ENCODE measurements at places on chromosomes 16 and 17.

- H3K4me3 ChIP-seq = no peak overlapping the region
- no peaks in the 10 kb centered on the region for H3K4me1 ChIP-seq
- H3K36me3 ChIP-seq = no peaks in the 10 kb centered on the region
- H3K27me3 ChIP-seq = peaks cover 2% of the 10 kb centered on the region
- H3K27ac ChIP-seq = no peak overlapping the region
These were observed 50.9 kb upstream of the ZNF629 start for GRCh38 chr16:30837904-30838303.

- H3K27me3 ChIP-seq = no peaks in the 10 kb centered on the region
- H3K4me3 ChIP-seq = no peak overlapping the region
- DNase-seq = no peak
- no peak overlapping the region for H3K27ac ChIP-seq
These were observed 11.5 kb downstream of the CACNA1H start for GRCh38 chr16:1164382-1164781.

- no peaks in the 10 kb centered on the region for H3K27me3 ChIP-seq
- H3K36me3 ChIP-seq = no peaks in the 10 kb centered on the region
- no peak for DNase-seq
These were observed 69.4 kb downstream of the ZDHHC7 start for GRCh38 chr16:84941921-84942320.

DNA sequence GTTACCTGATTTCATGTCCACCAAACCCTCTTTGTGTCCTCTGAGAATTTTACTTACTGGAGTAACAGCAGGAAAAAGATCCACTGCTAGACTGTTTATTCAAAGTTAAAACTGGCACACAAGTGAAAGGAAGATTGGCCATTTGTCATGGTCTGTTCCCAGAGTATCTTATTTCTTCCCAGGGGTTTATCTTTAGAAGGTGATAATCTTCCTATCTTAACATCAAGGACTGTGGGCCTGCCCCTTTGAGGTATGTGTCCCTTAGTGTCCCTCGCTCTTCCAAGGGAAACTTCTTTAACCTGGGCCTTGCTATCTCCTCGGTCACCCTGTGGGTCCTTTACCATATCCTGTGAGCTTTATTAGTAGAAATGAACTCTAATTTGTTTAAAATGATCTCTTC is 49.7 kb downstream of the ARHGAP44 start:
- H3K4me3 ChIP-seq = no peak overlapping the region
- no peak overlapping the region for H3K27ac ChIP-seq
- H3K27me3 ChIP-seq = no peaks in the 10 kb centered on the region

- peaks cover 10% of the 10 kb centered on the region for H3K4me1 ChIP-seq
- DNase-seq = no peak
- peaks cover 47% of the 10 kb centered on the region for H3K36me3 ChIP-seq
- H3K27me3 ChIP-seq = no peaks in the 10 kb centered on the region
- H3K4me3 ChIP-seq = no peak overlapping the region
These were observed 44.4 kb upstream of the ABCC11 start for GRCh38 chr16:48291754-48292153.

GRCh38 chr17:29722411-29723198 is 99.9 kb upstream of the CORO6 start:
- H3K4me1 ChIP-seq = peaks cover 51% of the 10 kb centered on the region
- peak overlapping the region; percentile 16 for H3K4me3 ChIP-seq
- peak overlapping the region; percentile 29 for H3K27ac ChIP-seq
- peaks cover 27% of the 10 kb centered on the region for H3K36me3 ChIP-seq
- peak; percentile 49 for DNase-seq

DNA sequence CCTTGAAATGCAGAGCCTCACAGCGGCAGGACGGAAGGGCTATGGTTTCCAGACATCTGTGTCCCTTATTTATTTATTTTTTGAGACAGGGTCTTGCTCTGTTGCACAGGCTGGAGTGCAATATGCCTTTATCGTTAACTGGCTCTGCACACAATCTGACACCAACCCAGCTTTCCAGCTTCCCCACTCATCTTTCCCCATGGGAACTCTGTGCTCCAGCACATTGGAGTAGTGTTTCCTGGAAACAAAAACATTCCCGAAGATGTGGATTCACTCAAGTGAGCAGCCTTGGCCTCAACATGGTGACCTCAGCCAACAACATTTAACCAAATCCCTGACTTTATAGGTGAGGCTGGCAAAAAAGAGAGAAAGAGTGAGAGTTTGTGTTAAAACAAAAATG is 307.1 kb downstream of the TMEM114 start:
- H3K36me3 ChIP-seq = no peaks in the 10 kb centered on the region
- H3K27me3 ChIP-seq = no peaks in the 10 kb centered on the region
- no peak overlapping the region for H3K4me3 ChIP-seq
- H3K27ac ChIP-seq = no peak overlapping the region

DNA sequence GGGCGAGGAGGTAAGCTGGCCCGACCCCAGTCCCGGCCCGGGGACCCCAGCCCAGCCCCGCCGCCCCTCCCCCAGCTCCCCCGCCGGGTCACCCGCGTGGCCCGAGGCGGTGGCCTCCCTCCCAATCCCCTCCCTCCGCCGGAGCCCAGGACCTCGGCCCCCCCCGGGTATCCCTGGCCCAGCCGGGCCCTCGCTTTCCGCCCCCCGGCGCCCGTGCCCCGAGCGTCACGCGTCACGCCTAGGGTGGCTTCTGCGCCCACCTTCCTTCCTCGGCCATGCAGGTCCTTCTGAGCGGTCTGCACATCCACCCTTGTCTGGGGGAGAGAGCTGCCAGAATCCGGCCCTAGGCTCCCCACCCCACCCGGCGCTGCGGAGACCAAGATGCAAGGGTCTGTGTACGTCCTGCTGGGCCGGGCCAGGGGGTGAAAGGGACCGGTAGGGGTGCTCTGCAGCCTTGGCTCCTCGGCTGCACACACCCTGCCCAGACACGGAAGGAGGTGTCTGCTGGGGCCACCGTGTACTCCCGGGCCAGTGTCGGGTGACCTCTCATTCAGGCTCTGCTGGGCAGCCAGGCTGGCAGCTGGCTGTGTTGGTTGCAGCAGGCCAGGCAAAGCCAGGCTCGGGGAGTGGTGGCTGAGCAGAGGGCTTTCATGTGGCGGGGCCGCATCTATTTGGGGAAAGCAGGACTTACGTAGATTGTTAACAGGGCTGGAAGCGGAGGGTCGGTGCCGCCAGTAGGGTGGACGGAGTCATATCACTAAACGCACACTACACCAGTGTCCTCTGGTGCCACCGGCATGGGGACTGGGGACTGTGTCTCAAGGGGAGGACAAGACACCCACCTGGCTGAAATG is 754 bp downstream of the RAB11FIP4 start:
- no peak overlapping the region for H3K27ac ChIP-seq
- H3K4me3 ChIP-seq = peak overlapping the region; percentile 45
- DNase-seq = peak; percentile 35

All from activated CD8-positive, alpha-beta memory T cell treated with anti-CD3 and anti-CD28 coated beads, Interleukin-2, amount 10 ng/mL, durations not matched to agents 7 days and 5 days (primary cell).